RWPE1 (cell line): ENCODE measurements at places on chromosomes 5 and 9.

DNA sequence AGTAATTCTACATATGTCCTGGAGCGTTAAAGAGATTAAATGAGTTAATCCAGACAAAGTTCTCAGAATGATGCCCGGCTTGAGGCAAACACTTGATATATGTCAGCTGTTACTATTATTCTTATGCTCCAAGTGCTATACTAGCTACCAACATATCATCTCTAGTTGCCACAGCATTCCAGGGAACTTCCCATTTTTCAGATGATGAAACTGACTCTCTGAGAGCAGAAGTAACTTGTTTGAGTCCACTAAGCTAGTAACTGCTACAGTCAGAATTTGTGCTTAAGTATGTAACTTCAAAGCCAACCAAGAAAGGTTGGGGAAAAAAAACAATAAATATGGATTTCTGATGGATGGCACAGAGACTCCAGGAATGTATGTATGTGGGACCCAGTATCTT is 98.1 kb downstream of the CDK5RAP2 start:
- DNase-seq = no peak

GRCh38 chr9:98989036-98990000 is 45.6 kb downstream of the COL15A1 start:
- DNase-seq = peak; percentile 51

- peak; percentile 26 for DNase-seq
Observed at GRCh38 chr5:93899026-93899600, 157.7 kb upstream of the POU5F2 start.

DNA sequence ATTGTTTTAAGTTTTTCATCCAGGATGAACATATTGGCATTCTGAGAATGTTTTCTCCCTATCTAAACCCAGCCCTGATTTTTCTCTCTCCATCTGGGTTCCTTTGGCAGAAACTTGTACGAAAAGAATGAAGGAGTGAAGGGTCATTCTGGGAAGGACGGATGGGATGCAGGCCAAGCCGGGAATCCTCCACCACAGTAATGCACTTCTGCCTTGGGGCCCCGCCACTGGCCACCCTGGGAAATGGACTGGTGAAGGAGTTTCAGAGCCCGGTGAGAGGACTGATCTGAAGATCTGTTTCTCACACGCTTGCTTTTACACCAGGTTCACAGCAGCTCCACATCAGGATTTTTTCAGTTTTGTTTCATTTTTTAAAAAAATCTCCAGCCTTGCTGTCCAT is 554.8 kb downstream of the BNC2 start:
- DNase-seq = no peak

DNA sequence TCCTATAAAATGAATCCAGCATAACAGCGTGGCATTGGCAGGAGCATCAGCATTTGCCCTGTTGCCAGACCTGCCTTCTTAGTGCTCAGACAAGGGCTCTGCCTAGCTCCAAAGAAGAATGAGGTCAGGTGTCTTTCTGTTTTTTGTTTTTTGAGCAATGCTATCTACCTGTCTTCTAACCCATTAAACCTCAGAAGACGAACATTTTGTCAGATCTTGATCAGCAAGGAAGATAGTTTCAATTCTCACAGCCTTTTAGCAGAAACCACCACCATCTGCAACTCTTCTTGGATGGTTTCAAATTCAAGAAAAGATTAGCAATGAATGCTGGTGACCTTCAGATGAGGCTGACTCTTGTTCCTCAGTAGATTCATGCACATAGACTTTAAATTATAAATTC is 103.5 kb upstream of the IQGAP2 start:
- DNase-seq = no peak

DNA sequence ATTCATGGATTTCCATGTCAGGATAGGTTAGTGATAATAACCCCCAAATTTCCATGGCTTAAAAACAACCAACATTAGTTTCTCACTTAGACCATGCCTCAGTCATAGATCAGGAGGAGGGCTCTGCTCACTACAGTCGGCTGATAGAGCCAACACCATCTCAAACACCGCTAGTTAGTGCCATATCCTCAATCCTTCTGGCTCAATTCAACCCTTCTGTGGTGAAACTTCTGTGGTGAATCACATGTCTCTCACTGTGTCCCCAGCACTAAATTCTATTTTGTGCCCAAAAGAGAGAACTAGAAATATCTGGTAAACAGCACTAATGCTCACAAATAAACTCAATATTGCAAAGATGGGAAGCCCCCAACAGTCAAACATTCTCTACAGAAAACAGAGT is 21.1 kb downstream of the ECPAS start:
- no peak for DNase-seq

DNA sequence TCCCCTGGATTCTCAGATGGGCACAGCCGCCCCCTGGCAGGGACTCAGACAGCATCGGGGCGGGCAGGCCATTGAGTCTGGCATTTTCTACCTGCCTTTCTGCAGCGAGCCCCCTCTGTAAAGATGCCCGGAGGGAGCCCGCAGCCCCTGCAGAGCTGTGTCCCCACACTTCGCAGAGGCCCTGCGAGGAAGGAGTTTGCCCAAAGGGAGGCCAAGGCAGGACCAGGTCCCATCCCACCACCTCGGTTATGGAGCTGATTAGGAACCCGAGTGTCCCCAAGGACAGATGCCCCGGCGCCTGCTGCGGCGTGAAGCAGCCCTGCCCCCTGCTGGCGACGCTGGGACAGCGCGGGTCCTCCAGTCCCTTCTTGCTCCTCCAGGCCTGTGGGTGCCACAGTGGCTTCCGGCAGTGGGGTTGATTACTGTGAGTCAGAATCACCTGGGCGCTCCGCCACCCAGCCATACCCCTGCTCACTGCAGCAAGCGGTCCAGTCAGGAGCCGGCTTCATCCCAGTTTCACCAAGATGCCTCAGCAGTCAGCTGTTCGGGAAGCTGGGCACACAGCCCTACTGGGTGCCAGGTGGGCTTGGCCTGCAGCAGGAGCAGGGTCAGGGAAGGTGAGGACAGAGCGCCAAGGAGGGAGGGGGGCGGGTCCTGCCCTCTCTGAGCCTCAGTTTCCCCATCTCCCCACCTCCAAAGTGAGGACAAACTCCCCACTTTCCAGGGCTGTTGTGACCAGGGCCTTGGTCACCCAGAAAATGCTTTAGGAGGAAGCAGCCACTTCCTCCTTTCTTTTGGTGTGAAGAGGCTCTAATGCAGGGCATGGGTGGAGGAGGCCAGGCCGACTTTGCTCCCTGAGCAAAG is 117.2 kb downstream of the RXRA start:
- DNase-seq = peak; percentile 99

DNA sequence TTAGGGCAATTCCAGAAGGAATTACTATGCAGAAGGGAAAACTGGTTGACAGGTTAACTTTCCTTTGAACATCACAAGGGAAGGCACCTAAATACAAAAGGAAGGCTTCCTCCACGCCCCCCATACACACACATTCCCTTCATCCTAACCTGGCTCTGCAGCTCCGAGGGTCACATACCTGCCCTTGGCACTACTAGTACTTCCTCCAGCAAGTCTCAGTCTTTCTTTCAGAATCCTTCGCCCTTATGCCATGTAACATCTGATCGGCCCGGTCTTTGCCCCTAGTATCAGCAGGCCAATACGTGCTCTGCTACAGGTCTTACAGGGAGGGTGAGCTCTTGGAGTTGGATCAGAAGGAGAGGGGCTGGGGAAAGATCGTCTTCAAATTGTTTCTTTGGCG is 1.6 kb upstream of the MARCHF6 start:
- no peak for DNase-seq

DNA sequence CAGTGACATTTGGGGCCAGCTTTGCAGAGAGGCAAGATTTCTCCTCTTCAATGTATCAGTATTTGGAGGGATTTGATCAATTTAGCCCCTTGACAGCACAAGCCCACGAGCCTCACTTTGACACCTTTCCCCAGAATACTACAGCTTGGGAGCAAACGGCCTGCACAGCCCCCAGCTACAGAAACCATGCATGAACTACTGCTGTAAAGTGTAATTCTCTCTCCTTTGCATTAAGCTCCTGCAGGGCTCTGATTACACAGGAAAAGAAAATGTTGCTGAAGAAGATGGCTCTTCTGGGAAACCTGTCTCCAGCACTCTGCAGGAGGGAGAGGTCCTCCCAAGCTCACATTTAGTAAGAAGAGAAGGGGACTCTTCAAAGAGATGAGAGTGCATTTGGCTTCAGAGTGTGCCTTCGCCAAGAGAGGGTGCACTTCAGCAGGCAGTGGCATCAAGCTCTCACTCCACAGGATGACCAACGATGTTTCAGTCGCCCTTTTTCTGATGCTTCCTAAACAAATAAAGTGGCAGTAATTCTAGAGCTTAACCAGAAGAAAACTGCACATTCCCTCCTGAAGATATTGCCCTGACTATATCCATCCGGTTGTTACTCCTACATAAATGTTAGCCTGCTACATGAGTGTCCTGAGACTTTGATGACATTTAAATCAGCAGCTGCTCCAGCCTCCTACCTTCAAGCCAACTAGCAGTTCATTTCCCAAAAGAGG is 272.2 kb downstream of the AUH start:
- DNase-seq = no peak
